ENCODE measurements at places on chromosomes 6 and 20. TPM values are rescaled to one million over a fixed set of nuclear protein-coding genes. Genes with fewer than 3 reads are reported as not detected.
A peak's percentile ranks its signal among the peaks of the same experiment; 100 is the strongest.

GRCh38 chr6:121851056-121851455 is 415.6 kb downstream of the GJA1 start:
- no peak for DNase-seq

GRCh38 chr6:168518348-168518745 is 77.4 kb downstream of the SMOC2 start:
- DNase-seq: no peak

DNA sequence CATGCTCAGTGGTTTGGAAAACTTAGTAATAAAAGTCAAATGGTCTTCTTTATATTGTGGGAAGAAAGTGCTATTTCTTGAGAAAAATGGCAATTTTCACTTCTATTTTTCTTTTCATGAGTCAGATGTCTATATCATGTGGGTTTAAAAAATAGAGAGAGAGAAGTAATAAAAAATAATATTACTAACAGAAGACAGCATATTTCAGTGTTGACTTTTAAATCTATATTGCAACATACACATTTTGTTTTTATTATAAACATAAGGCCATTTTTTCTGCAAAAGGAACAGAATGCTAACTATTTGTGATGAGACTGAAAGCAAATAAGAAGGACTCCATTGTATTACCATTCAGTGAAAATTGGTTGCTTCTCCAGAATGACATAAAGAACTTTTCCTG is 135.1 kb upstream of the CNR1 start:
- DNase-seq: no peak

- DNase-seq: no peak
Observed at GRCh38 chr6:57226221-57226620, 4.1 kb upstream of the RAB23 start.

- DNase-seq: no peak
Observed at GRCh38 chr6:71033890-71034289, 77.0 kb upstream of the B3GAT2 start.

DNA sequence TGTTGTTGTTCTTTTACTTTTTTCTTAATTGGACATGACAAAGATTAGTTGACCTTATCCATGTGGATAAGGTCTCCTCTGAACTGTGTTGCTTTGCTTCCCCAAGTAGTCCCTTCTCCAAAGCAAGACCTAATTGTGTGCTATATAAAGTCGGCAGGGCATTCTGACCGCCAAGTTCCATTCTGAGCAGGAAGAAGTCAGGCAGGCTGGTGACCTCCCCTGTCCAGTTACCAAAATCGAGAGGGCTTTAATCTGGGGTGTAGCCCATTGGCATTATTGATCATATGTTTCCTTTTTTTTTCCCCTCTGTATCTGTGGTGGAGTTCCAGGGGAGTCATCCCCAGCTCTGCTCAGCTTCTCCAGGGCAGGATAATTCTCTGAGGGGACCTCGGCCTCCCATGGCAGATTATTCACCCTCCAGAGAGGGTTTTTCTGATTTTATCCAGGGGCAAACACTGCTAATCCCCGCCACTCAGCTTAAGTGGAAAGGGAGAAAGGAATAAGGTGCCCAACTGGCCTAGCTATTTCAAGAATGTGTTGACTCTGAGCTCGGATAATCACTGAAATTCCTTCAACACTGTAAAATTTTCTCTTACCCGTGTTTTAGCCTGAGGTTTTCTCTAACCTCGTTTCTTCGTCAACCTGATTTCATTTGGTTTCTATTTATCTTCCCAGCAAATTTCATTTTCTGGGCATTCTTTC is 71.8 kb upstream of the L3MBTL3 start:
- DNase-seq: no peak

DNA sequence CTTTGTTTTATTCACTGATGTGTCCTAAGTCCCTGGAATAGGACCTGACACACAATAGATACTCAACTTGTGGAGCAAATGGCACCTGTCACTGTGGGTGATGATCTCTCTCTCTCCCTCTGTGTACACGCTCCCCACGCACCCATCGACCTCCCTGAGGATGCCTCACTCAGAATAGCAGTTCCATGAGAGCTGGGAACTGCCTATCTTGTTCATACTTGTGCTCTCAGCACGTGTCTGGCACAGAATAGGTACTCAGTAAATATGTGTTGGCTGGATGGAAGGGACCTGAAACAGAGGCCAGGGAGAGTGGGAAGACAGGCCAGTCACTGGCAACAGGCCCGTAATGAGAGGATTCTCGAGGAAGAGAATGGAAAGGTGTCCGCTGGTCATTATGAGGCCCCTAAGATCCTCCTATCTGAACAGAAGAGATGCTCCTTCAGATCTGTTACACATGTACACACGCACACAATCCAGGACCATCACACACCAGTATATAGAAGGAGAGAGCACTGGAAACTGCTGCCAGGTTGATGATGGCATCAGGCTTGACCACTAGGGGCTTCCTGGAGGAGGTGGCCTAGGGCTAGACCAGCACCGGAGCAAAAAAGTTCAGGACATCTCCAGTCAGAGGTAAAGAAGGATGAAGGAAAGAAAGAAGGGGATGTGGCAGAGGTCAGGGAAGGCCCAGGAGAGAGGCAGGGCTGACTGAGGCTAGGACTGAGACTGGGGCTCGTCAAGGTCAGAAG is 30.9 kb downstream of the VEGFA start:
- DNase-seq: no peak

DNA sequence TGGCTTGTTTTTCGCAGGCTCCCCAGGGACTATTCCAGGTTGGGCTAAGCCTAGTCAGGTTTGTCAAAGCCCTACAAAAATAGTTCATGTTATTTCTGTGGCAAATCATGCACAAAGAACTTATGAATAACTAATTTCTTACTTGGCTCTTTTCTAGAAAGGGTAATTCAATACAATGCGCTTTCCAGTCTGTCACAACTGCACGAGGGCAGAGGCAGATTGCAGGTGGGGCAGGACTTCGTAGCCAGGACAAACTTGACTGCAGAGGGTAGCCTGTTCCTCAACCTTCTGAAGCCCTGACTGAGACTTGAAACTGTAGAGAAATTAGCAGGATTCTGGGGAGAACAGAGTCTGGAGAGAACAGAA is 253.5 kb downstream of the QKI start:
- no peak for DNase-seq

DNA sequence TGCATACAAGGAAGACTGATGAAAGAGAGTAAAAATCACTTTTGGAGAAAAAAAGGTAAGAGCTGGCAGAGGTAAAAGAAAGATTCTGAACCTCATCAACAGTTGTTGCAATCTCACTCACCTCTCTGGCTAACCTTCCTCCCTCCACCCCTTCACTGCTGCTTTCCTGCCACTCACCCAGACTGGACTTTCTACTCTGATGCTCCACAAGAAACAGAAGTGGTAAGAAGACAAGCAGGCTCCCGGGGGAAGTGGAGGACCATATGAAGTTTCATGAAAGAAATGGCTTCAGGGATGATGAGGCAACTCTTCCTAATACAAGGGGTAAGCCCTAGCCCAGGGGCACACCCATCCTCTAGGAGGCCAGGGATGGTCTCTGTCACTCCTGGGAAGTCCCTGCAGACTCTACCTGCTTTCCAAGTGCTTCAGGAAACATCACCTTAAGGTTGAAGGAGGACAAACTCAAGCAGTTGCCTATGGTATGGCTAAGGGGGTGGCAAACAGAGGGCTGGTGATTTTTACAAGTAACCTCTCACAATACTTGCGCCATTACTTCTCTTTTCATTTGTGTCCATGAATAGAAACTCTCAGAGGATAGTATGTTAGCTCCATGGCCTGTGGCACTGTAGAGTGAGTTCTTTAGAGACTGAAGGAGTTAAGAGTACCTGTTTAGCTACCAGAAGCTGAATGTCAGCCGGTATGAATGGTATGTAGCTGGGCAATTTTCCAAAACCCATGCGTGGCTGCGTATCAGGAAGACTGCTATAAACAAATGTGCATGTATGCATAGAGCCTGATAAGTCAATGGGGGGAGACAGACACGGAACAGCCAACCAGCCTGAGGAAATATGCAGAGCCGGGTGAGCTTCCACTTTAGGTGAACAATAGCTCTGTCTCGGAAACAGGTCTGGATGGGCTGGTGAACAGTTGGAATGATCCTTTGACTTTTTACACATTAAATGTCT is 112.0 kb downstream of the BACH2 start:
- DNase-seq: peak; percentile 54

GRCh38 chr20:36929290-36929689 is 22.2 kb downstream of the SAMHD1 start:
- no peak for DNase-seq

DNA sequence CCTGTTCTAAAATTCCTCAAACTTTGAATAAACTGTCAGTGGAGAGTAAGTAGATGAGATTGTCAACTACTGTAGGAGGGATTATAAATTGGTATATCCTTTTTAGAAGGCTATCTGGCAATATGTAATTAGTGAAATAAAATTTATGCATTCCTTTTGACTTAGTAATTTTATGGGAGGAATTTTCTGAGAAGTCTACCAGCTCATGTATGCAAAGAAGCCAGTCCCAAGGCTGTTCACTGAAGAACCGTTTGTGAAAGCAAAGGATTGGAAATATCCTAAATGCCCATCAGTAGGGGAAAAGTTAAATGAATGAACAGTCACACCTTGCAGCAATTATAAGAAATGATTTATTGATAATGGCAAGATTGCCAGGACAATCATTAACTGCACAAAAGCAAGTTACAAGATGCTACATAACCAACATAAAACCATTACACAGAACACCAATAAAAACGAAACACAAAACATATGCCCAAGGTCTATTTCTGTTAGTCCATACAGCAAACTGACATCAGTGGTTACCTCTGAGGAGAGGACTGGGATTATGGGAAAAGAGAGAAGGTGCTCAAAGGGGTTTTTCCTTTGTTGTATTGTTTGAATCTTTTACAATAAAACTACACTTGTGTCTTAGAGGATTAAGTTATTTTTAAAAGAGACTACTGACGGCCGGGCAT is 4.6 kb upstream of the DSTN start:
- no peak for DNase-seq

- DNase-seq: peak; percentile 5
Observed at GRCh38 chr20:1800180-1800579, 95.0 kb upstream of the SIRPA start.

- DNase-seq: no peak
Observed at GRCh38 chr6:53043581-53043980, 21.6 kb upstream of the FBXO9 start.

GRCh38 chr6:38193481-38194281 is 374.2 kb downstream of the ZFAND3 start:
- no peak for DNase-seq

GRCh38 chr20:14453259-14453658 is 115.8 kb upstream of the FLRT3 start:
- DNase-seq: no peak

DNA sequence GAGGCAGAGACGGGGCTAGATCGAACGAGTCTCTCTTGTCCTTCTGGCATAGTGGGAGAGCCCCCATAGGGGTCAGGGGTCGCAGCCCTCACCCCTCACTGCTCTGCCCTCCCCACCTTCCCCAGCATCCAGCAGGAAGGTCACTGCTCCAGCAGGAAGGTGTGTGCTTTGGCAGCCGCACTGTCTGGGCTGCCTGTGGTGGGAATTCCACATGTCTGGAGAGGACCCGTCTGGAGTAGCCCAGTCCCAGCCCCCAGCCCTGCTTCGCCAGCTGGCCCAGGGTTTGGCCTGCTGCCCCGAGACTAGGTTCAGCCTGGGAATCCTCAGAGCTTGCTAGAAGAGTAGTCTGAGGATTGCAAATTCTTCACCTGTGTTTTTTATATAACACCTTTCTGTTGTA is 2.5 kb upstream of the R3HDML start:
- no peak for DNase-seq

GRCh38 chr20:24469894-24470745 is 691 bp downstream of the SYNDIG1 start:
- DNase-seq: no peak

GRCh38 chr6:20835315-20836010 is 301.2 kb downstream of the CDKAL1 start:
- no peak for DNase-seq

- DNase-seq: no peak
Observed at GRCh38 chr6:44049163-44049988, 77.9 kb downstream of the MRPL14 start.

- no peak for DNase-seq
Observed at GRCh38 chr6:80689716-80690395, 583.4 kb downstream of the BCKDHB start.

DNA sequence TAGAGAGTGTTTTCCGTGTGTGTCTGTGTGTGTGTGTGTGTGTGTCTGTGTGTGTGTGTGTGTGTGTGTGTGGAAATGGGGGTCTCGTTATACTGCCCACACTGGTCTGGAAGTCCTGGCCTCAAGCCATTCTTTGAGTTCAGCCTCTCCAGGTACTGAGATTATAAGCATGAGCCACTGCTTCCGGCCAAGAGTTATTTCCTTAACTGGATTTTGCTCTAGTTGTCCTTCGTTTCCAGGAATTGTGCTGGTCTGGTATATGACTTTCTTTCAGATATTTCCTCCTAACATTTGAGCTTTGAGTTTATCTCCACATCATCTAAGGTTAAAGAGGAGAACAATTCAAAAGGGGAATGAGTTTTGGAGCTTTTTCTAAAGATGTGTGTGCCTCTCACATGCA is 124.8 kb downstream of the SH3BGRL2 start:
- DNase-seq: no peak

- no peak for DNase-seq
Observed at GRCh38 chr6:143973097-143973966, 34.7 kb downstream of the PLAGL1 start.

Gene STK38
- 9.3 TPM for polyA plus RNA-seq

Gene GNAS-AS1
- polyA plus RNA-seq: not detected

Gene SLC35D3
- not detected for polyA plus RNA-seq

Gene BMP5
- polyA plus RNA-seq: 0.51 TPM

Gene GABRR2
- polyA plus RNA-seq: 0.10 TPM

Gene SEC23B
- 33.2 TPM for polyA plus RNA-seq

Gene OPN5
- not detected for polyA plus RNA-seq

Gene RAB32
- polyA plus RNA-seq: 31.2 TPM

Gene SCUBE3
- polyA plus RNA-seq: 0.06 TPM

Gene TNF
- polyA plus RNA-seq: 0.06 TPM

Gene HLA-DMB
- 2.8 TPM for polyA plus RNA-seq

Gene CRISP3
- polyA plus RNA-seq: not detected

Gene PREX1
- 5.2 TPM for polyA plus RNA-seq

Gene C6orf58
- not detected for polyA plus RNA-seq

Gene RBPJL
- polyA plus RNA-seq: not detected
